ENCODE measurements at places on chromosomes 1 and 21. TPM values are rescaled to one million over a fixed set of nuclear protein-coding genes. Genes with fewer than 3 reads are reported as not detected.
A peak's percentile ranks its signal among the peaks of the same experiment; 100 is the strongest.

DNA sequence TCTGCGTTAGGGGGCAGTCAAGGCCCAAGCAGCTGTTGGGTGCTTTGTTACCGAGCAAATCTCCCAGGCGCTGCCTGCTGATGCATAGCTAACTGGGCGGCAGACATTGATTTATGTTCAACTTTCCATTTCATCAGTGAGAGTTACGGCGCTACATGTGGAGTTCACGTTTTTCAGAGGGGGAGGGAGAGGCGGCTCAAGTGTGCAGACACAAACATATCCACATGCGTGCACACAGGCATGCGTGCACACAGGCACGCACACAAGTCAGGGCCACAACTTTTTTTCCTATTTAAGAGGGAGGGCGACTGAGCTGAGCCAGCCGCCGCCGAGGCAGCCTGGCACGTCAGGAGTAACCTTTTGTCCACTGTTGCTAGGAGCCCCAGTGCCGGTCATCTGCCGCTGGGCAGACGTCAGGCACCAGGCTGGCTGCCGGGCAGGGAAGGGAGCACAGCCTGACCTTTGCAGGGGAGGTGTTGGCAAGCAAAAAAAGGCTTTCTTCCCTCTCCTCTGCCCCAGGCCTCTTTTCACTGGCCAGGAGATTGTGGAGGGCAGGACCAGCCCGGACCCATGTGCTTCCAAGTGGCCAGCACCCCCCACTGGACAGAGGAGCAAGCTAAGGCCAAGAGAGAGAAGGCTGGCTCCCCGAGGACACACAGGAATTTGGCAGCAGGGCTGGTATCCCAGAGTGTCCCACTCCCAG, 73.3 kb downstream of the MRPL37 start:
- DNase-seq = no peak

DNA sequence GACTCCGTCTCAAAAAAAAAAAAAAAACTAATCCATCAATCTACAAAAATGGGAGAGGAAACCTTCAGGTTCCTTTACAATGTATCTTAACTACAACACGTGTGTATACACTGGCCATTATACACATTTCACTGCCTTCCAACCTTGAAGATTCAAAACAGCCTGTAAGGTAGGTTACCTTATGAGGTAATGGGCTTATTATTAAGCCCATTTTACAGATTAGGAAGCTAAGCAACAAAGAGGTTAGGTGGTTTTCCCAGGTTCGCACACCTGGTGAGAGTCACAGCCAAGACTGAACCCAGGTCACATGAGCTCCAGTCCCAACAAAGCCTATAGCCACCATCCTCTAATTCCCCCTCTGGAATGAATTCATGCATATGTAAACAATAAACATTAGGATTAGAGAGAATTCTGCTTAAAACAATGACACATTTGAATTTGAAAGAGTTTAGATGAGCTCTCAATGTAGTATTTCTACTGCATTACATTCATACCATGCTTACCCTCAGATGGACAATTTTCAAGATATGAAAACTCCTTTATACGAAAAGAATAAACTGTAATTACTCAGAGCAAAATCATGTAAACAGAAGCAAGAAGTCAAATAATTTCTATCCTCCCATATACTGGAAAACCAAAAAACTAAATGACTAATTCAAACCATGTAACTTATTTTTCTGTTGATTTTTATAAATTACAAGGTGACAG, 54.8 kb downstream of the EIF4G3 start:
- no peak for DNase-seq

DNA sequence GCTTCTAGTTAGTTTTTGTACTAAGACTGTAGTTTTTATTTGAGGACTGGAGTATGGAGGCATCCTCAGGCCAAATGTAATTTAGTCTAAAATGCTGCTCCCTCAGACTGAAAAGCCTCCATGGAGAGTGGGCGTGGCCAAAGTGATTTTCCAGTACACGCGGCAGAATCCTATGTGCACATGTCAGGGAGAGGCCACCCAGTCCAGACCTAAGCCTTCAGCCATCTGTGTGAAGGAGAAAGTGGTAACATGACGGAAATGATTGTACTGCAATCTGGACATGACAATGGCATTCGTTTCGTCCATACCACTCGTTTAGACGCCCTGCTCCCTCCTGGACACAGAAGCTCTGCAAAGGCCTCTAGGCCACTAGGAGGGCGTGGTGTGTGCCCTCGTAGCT, 56.2 kb downstream of the PCP4 start:
- no peak for DNase-seq

- no peak for DNase-seq
Observed at GRCh38 chr1:243786531-243786930, 63.5 kb downstream of the AKT3 start.

DNA sequence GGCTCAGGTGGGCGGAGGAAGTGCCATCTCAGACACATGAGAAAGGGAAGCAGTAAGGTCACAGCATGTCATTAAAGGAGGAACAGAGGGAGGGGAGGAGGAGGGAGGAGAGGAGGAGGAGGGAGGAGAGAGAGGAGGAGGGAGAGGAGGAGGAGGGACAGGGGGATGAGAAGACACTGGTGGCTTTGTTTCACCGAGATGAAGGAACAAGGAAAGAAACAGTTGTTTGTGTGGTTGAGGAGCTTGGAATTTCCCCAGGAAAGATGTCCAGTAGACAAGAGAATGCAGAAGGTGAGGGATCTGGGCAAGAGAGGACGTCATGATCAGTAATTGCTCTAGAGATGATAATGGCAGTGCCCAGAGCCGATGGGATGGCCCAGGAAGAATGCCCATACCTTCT, 97.7 kb downstream of the AJAP1 start:
- DNase-seq = no peak

GRCh38 chr1:94746635-94747525, 73.3 kb upstream of the SLC44A3 start:
- no peak for DNase-seq

DNA sequence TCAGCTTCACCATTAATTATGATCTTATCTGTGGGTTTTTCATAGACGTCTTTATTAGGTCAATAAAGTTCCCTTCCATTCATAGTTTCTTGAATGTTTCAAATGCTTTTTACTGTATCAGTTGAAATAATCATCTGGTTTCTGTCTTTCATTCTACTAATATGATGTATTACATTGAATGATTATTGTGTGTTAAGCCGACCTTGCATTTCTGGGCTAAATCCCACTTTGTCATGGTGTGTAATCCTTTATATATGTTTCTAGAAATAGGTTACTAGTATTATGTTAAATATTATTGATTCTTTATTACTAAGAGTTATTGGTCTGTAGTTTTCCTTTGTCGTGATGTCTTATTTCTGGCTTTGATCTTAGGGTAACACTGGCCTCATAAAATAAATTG, 134.9 kb downstream of the FASLG start:
- DNase-seq = no peak

- DNase-seq = peak; percentile 43
Observed at GRCh38 chr1:220803401-220804201, 16.9 kb downstream of the MTARC1 start.

GRCh38 chr1:207414606-207415108, 39.5 kb upstream of the CR2 start:
- DNase-seq = no peak

GRCh38 chr1:36669262-36669661, 186.5 kb upstream of the CSF3R start:
- DNase-seq = no peak

- peak; percentile 42 for DNase-seq
Observed at GRCh38 chr1:172359491-172359999, 60.9 kb upstream of the C1orf105 start.

DNA sequence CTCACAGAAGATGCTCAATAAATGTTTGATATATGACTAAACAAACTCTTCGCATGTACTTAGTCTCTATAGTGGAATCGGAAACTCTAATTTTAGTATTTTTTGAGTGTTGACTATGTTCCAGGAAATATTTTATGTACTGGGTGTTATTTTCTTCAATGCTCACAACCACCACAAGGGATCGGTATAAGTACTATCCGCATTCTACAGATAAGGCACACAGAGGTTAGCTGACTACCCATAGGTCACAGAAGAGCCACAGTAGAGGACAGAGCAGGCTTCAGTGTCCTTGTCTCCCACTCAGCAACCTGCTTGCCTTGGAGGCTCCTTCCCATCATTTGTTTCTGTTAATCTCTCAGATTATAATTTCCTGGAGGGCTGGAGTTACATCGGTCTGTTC, 451.3 kb downstream of the OMA1 start:
- no peak for DNase-seq

The LRRC38 gene
- 0.71 TPM for total RNA-seq

DNA sequence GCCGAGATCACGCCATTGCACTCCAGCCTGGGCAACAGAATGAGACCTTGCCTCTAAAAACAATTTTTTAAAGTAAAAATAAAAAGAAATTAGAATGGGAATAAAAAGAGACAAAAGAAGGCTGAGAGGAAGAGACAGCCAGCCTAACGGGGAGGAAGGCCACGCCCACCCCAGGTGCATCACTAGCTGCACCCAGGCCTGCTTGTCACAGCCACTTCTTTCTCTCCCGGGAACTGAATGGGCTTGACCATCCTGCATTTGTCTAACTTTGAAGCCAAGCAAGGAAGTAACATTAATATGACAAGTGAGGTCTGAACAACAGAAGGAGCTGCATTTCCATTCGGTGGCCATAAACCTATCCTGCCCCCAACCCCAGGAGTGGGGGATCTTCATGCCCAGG, 20.8 kb upstream of the EFNA1 start:
- DNase-seq = no peak

The PLA2G2A gene
- total RNA-seq = not detected

The IL24 gene
- total RNA-seq = 19.8 TPM

The XCL2 gene
- not detected for total RNA-seq

The BTBD8 gene
- total RNA-seq = 0.63 TPM

DNA sequence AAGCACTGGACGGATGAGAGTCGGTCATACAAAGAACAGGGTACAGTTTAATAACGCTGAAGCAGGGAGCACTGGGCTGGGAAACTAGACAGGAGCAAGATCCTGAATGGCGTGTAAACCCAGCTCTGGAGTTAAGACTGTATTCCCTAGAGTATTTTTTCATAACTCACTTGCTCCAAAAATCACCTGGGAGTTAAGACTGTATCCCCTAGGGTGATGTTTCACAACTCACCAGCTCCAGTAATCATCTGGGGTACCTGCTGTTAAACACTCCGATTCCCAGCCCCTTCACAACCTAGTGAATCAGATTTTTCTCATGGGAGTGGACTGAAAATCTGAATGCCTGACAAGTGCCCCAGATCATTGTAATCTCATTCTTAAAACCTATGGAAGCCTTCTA, 123.2 kb downstream of the MAB21L3 start:
- no peak for DNase-seq

DNA sequence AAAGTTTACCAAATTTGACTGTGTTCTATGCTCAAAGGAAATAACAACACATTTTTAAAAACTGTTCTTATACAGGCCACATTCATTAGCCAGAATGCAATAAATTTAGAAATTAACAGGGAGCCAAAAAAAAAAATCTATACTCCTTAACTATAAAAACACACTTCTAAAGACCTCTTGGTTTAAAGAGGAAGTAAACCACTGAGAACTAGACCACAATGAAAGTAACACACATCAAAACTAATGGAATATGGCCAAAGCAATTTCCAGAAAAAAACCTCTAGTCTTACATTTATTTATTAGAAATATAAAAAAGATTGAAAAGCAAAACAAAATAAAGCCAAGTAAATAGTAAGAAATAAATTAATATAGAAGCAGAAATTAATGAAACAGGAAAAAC, 48.9 kb upstream of the GADD45A start:
- DNase-seq = no peak

GRCh38 chr1:61056573-61057439, 25.6 kb upstream of the NFIA start:
- no peak for DNase-seq

DNA sequence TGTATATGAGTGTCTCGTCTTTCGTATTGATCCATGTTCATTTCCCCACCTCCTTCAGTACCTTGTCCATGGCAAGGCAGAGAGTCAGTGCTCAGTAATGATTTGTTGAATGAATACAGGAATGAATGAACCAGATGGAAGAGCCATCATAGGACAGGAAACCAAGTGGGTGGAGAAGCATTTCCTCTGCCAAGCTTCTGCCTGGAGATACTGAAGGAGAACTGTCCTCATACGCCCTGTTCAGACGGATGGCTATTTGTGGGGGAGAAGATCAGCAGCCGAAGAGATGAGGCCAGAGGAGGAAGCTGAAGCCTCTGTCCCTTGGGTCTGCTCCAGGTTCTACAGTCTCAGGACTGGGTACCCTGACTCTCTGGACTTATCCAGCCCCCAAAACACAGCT, 5.8 kb downstream of the FAM43B start:
- no peak for DNase-seq

DNA sequence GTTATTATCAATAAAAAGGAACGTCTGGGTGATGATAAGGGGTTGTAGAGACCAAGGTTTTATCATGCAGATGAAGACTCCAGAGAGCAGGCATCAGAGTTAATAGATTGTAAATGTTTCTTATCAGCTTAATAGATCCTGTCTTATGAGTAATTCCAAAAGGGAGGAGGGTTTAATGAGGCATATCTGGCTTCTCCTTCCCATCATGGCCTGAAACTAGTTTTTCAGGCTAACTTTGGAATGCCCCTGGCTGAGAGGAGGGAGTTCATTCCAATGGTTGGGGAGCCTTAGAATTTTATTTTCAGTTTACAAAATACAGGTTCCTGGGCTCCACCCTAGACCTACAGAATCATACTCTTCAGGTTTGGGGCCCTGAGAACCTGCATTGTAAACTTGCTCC, 13.5 kb downstream of the PLA2G2D start:
- DNase-seq = no peak

DNA sequence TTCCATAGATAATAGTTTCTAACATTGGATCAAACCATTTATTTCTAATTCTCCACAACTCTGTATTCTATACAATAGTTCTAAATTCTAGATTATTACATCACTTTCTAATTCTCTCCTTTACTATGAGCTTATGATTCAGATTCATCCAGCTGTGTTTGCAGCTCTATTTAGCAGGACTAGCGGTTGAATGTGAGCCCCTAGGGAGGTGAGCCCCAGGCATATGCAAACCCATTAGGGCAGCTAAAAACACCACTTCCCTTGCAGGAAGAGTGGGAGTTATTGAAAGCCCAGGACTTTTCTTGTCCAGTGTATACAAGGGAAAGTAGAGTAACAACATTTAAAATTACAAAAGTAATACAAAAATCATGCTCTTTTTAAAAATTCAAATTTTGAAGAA, 56.9 kb downstream of the KRTAP19-8 start:
- DNase-seq = no peak

DNA sequence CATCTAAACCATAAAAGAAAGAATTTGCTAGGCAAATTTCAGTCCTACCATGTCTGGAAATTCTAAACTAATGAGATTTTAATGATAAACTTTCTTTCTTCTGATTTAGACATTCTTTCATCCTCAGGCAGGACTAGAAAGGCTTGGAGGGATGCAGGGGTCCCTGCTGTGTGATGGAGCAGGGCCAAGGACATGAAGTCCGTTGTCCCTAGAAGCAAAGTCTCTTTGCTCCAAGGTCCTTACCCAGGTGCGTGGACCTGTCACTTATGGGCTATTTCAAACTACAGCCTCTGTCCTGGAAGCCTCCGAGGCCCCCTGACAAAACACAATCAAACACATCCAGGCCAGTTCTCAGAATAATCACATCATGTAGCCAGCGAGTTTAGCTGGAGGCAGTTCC, 26.6 kb downstream of the URB1 start:
- DNase-seq = no peak

- DNase-seq = peak; percentile 51
Observed at GRCh38 chr1:27357281-27358037, 9.3 kb downstream of the MAP3K6 start.

The CFHR3 gene
- 0.20 TPM for total RNA-seq

The MAPKAPK2 gene
- total RNA-seq = 51.1 TPM

Measured in HT1080 (cell line).